ENCODE measurements at places on chromosomes 13 and 19. TPM values are rescaled to one million over a fixed set of nuclear protein-coding genes. Genes with fewer than 3 reads are reported as not detected.

- DNase-seq: peak; percentile 70
- H3K36me3 ChIP-seq: no peaks in the 10 kb centered on the region
- H3K4me3 ChIP-seq: no peak overlapping the region
Measured at GRCh38 chr19:32373585-32374295, 28.3 kb downstream of the ZNF507 start.

- no peak for DNase-seq
- no peak overlapping the region for H3K27ac ChIP-seq
- H3K27me3 ChIP-seq: peaks cover 68% of the 10 kb centered on the region
- H3K36me3 ChIP-seq: no peaks in the 10 kb centered on the region
Measured at GRCh38 chr19:50564229-50565105, 3.8 kb downstream of the LRRC4B start.

CKM gene
- 20,874 TPM for total RNA-seq

DNA sequence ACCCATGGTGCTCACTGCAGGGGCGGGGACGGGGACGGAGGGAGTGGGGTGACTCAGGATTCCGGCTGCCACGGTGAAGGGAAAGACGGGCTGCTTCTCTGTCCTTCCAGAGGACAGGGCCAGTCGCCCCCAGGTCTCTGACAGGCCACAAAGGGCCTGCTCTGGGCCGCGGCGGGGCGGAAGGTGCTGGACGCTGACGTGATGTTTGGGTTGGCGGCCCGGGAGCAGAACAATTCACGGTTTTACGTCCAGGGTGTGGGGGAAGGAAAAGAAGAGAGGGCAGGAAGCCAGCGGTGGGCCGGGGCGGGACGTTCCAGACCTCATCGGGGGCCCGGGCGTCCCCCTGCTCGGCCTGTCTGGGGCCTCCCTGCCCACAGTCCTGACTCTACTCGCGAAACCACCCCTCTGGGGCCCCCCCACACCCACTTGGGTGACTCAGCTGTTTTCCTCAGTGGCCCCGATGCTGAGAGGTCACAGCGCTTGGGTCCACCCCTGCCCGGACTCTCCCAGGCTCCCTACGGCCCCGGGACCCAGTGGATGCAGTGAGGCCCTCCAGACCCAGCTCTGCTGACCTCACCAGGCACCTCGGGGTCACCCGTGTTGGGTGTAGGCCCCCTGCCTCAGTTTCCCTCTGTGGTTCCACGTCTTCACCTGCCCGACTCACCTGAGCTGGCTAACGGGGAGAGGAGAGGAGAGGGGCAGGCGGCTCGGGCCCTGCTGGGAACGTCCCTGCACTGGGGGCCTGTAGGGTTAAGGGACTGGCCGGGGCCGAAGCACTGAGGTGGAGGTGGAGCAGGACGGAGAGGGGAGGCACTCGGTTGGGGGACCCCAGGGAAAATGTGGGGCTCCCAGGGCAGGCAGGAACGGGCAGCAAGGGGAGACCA is 29.2 kb downstream of the PIP5K1C start:
- DNase-seq: peak; percentile 67
- peak overlapping the region; percentile 36 for H3K4me3 ChIP-seq
- peak overlapping the region; percentile 86 for H3K27ac ChIP-seq
- H3K4me1 ChIP-seq: peaks cover 34% of the 10 kb centered on the region
- no peaks in the 10 kb centered on the region for H3K27me3 ChIP-seq

PSG11 gene
- total RNA-seq: not detected

ZNF560 gene
- not detected for total RNA-seq

Data from gastrocnemius medialis (tissue), 4 donors.